ENCODE measurements at places on chromosomes 11 and 22.

GRCh38 chr22:22691716-22692701 is 47.6 kb downstream of the GGTLC2 start:
- DNase-seq = peak; percentile 56

- no peak for DNase-seq
These were observed 1.7 kb upstream of the FZD4 start for GRCh38 chr11:86956905-86957195.

GRCh38 chr11:28592141-28592540 is 484.0 kb downstream of the METTL15 start:
- no peak for DNase-seq

GRCh38 chr11:103699216-103699615 is 337.2 kb upstream of the DDI1 start:
- DNase-seq = no peak

- no peak for DNase-seq
These were observed 363.3 kb downstream of the METTL15 start for GRCh38 chr11:28471537-28471936.

DNA sequence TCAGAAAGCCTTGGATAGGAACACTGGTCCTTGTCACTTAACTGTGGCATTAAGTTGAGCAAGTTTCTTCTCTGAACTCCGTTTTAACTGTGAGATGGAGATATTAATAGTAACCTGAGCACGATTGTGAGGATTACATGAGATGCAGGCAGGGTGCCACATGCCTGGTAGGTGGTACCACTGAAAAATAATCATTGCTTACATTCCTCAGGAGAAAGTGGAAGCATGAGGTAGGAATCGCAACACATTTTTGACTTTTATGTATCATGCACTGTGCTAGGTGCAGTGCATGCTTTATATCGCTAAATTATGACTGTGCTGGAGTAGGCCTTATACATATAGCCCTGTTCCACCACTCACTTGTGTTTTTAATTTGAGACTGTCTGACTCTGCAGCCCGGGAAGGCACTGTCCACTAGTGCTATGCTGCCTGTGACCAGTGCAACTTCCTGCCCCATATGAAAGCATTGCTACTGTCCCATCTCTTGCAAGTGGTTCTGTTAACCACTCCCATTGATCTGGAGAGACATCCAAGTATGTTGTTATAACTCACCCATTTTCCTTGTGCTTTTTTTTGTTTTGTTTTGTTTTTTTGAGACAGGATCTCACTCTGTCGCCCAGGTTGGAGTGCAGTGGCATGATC is 1.0 kb downstream of the UQCR10 start:
- peak; percentile 27 for DNase-seq

DNA sequence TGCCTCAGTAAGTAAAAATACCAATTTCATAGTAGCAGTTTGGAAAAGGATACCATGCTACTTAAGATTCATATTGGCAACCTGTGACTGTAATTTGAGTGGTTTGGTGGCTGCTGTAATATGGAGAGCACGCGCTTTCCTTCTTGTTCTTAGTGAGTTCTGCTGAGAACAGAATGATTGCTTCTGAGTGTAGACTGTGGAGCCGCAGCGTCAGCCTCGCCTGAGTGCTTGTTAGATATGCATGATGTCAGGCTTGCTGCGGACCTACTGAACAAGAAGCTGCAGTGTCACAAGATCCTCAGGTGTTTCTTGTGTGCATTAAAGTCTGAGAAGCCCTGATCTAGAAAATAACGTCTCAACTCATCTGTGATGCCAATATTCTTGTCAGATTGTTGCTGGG is 143.2 kb downstream of the ARHGAP42 start:
- no peak for DNase-seq

- DNase-seq = no peak
These were observed 15.8 kb downstream of the KBTBD3 start for GRCh38 chr11:106061249-106061784.

DNA sequence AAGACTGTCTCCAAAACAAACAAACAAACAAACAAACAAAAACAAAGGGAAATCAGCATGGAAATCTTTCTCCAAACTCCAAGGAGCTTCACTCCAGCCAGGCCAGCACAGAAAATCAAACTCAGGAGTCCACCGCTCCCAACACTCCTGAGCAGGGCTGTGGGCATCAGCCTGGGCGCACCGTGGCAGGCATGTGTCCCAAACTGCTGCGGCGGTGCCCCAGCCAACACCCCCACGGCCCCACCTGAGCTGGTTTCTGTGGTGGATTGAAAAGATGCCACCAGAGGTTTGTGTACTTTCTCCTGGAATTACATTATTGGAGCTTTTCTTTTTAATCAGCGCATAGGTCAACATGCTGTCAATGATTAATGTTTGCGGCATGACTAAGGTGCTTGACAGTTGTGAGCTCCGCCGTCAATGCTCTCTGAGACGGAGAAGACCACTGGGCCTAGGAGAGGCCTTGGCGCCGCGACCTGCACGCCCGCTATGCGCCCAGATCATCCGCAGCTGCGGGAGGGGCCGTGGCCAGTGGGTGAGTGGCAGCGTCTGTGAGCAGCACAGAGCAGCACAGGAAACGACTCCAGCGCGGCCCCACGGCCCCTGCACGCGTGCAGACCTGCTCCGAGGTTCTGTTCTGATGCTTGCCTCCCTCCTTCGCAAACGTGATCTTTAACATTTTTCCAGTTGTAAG is 18.1 kb downstream of the DRD4 start:
- no peak for DNase-seq

DNA sequence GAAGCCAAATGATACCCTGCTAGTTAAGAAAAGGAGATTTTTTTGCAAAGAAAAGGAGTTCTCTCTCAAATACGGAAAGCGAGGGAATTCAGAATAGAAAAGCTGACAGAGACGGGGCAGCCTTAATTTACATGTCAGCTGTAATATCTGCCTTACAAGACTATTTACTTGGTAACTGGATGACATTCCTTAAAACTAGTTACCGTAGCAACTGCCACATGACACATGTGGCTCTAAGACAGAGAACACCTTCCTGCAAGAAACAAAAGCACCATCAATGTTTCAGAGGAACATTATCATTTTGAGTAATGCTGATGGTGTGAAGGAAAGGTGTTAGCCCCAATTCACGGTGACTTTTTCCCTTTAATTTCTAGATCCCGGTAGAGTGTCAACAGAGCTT is 222.1 kb downstream of the LRRC4C start:
- DNase-seq = no peak

DNA sequence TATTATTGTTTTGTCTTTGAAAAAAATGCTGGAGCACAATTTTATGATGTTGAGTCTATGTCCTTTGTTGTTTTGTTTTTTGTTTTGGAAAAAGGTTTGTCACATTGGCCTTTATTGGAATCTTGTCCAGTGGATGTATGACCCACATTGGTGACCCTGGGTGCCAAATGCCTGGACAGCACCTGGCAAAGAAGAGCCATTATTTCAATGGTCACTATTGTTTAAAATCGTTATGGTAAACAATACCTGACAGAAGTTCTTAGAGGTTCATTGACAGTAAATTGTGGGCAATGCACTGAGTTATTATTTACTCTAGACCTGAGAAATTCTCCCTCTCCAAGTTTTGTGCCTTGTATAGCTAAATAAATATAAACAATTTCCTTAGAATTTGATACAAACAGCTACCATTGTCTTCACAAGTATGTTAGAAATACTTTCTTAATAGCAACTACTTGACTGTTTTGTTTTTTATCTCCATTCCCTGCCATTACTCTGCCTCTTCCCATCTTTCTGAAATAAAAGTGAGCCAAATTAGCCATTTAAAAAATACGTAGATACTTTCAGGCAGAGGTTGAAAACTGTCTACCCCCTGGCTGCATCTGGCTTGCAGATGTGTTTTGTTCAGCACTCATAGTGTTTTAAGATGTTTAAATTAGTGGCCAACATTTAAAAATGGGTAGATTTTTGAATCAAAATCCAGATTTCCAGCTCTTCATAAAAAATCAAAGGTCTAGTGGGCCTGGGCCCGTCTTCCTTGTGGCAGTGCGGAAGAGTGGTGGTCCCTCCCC is 39.9 kb downstream of the BMAL1 start:
- no peak for DNase-seq

DNA sequence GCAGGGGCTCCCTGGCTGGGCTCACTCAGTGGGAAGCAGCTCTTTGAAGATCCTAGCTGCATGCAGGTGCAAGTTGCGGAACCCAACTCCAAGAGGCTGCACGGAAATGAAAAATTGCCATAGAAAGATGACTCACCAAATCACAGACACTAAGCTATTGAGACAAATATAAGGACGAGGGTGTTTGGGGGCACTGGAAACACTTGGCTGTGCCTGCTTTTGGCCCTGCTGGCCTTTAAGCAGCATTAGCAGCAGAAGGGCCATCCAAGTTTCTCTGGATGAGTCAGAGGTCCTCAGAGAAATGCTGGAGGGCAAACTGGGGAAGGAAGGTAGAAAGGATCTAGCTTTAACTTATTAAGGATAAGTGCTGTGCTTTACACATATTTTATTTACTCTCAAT is 282.3 kb downstream of the KIRREL3 start:
- no peak for DNase-seq

- DNase-seq = no peak
These were observed 17.7 kb upstream of the CDON start for GRCh38 chr11:126080161-126080941.

GRCh38 chr11:80722629-80723028 is 1281.8 kb upstream of the TENM4 start:
- no peak for DNase-seq

GRCh38 chr11:38131535-38131934 is 1533.5 kb upstream of the RAG2 start:
- no peak for DNase-seq

DNA sequence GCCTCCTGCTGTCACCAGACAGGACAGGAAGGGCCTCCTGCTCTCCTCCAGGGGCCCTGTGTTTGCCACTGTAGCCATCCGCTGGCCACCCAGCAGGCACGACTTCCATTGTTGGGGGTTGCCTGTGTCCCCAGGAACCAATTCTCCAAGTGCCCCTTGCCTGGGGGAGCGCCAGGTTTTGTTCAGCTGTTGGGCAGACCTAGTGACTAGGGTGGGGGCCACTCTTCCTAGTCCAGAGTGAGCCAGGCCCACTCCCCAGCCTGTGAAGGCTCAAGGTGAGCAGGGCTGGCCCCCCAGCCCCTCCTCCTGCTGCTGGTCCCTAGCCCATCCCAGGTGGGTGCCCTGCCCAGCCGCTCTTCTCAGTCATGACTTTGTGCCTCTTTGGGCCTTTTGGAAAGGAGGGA is 30.9 kb downstream of the OSBPL5 start:
- no peak for DNase-seq

GRCh38 chr11:2524446-2525165 is 79.8 kb downstream of the KCNQ1 start:
- no peak for DNase-seq

DNA sequence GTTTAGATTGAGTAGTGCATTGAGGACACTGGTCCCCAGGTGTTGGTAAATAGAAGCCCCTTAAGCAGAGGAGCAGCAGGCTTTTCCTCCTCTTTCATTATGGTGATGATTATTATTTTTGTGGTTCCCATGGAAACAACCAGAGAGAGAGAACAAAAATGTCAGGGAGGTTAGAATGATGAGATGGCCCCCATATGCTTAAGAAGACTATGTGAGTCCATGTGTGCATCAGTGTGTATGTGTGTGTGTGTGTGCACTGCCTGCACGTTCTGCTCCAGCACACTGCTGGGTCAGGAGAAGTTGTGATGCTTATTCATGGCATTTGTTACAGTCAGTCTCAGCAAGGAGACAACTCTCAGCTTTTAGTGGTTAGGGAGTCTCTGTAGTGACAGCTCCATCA is 724.2 kb downstream of the NTM start:
- DNase-seq = no peak

GRCh38 chr11:12942157-12942556 is 67.0 kb upstream of the RASSF10 start:
- DNase-seq = no peak

DNA sequence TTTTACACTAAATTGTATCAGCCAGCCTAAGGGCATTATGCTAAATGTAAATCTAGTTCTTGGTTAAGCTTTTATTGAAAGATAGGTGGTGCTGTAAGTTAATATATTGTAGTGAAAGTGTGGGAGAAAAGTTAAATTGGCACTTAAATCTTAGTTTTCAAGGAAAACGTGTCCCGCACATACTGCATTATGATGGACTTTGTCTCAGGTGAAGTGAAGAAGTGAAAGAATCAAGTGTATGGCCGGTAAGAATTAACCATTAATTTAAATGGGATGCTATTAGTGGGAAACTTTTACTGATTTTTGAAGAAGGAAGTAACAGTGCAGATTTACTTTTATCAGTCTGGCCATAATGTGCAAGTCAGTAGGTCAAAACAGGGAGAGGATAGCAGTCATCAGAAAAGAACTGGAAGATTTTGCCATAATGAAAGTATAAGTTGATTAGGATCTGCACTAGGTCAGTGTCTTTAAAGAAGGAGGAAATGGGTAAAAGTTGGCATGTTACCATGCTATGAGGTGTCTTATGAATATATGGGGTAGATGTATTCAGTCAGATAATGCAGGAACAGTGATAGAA is 81.6 kb downstream of the PDHX start:
- peak; percentile 81 for DNase-seq

- peak; percentile 41 for DNase-seq
These were observed 47.6 kb upstream of the NAV2 start for GRCh38 chr11:19664886-19665548.

- no peak for DNase-seq
These were observed 543 bp upstream of the AP2A2 start for GRCh38 chr11:925158-925495.

- DNase-seq = no peak
These were observed 7.5 kb upstream of the CTSD start for GRCh38 chr11:1771273-1771672.

DNA sequence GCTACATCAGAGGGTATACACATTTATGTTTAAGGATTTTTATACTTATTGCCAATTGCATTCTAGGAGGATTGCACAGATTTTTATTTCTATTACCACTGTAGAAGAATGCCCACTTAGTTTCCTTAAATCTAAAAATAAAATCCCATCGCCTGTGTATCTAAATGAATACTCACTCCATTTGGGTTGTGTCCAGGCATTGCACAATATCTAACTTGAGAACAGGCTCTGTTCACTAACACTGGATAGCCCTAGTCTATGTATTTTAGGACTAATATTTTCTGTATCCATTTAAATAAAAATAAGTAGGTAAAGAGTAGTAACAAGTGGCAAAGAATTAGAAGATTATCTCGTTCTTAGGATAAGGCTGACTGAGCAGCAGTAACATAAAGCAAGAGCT is 4.1 kb downstream of the C11orf52 start:
- DNase-seq = no peak

GRCh38 chr11:67820081-67820480 is 145.7 kb upstream of the ALDH3B2 start:
- no peak for DNase-seq

DNA sequence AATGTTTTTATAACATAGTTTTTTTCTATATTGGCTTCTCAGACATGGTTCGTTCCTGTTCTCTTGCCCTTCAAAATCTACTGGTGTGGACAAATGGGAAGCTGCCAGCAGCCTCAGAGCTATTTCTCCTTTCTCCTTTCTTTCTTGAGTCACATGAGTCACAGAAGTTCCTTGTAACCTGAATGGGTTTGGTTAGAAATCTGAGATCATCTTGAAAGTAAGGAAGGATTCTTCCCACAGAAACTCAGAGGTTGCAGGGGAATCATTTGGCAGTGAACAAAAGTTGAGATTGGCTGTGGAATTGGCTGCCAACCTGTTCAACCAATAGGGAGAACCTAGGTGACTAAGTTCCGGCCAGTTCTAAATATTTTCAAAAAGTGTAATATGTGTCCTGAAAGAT is 12.5 kb downstream of the PLET1 start:
- peak; percentile 60 for DNase-seq
